CD8-positive, alpha-beta memory T cell (primary cell): ENCODE measurements at places on chromosomes 1 and 21. TPM values are rescaled to one million over a fixed set of nuclear protein-coding genes. Genes with fewer than 3 reads are reported as not detected.

The CD160 gene
- 24.6 TPM for total RNA-seq

The S100A7 gene
- total RNA-seq = not detected

DNA sequence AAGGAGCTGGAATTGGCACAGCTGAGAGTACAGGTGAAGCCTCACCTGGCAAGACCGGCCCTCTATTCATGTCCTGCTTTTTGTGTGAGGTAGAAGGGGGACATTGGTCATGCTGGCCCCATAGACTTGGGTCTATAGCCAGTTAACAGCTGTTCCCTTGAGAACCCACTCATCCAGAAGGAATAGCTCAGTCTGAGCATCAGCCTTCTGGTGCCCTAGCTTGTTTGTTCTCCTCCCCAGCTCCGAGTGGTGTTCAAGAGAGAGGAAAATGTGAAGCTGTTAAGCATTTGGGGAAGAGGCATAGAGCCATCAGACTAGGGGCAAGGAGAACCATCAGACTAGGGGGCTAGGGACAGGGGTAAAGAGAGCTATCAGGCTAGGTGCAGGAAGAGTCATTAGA, 290.9 kb downstream of the SIPA1L2 start:
- no peak for DNase-seq

The NBL1 gene
- 36.3 TPM for total RNA-seq

DNA sequence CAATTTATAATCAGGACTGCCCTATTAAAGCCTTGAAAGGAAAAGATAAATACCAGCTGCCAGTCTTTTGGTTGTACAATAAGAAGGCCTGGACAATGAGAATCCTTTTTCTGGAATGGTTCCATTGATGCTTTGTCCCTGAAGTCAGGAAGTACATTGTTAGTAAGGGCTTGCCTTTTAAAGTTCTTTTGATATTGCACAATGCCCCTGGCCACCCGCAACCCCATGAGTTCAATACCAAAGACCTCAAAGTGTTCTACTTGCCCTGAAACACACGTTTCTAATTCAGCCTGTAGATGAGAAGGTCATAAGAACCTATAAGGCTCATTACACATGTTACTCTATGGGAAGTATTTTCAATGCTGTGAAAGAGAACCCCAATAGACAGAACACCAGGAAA, 112.1 kb downstream of the OLFM3 start:
- no peak for DNase-seq

- DNase-seq = no peak
Measured at GRCh38 chr1:202250982-202251381, 57.4 kb downstream of the LGR6 start.

DNA sequence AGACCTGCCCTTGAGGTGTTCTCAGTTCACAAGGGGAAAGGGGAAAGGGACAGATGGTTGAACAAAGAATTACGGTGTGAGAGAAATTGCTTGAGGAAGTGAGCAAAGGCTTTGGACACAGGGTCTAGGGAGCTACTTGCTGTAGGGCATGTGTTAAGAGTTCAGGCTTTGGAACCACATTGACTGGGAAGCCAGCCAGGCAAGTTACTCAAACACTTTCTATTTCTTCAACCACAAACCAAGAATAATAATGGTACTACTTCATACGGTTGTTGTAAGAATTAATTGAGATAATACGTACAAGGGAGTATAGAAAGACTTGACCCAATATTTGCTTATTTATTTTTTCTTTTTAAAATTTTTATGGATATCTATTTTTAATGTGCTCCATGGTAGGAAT, 26.6 kb downstream of the AK4 start:
- no peak for DNase-seq

DNA sequence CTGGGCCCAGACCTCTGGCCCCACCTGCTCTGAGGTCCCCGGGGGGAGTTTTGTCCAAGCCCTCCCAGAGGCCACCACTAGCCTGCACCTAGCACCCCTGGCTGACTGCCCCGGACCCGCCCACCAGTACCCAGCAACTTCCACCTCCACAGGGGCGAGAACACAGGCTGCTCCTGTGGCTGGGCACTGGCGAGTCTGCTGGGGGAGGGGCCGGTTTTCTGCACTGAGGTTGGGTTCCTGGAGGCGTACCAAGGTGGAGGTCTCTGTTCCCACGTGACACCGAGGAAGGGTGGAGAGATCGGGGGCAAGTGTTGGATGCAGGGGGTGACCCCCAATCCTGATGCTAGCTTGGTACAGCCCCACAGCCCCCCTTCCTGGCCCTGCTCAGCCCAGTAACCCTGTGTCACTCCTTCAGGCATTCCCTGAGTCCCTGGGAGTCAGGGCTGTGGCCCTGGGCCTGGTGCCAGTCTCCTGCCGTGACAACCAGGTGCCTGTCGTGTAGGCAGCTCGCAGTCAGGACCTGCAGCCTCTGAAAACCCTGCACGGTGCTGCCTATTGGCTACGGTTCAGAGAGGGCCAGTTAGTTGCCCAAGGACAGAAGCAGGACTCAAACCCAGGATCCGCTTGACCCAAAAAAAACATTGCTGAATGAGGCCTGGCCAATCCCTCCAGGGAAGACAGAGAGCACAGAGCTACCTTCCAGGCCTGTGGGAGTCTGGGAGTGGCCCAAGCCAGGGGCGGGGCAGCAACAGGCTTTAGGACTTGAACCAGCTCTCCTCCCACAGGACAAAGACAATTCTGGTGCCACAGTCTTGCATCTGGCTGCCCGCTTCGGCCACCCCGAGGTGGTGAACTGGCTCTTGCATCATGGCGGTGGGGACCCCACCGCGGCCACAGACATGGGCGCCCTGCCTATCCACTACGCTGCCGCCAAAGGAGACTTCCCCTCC, 3.1 kb downstream of the ESPN start:
- no peak for DNase-seq

DNA sequence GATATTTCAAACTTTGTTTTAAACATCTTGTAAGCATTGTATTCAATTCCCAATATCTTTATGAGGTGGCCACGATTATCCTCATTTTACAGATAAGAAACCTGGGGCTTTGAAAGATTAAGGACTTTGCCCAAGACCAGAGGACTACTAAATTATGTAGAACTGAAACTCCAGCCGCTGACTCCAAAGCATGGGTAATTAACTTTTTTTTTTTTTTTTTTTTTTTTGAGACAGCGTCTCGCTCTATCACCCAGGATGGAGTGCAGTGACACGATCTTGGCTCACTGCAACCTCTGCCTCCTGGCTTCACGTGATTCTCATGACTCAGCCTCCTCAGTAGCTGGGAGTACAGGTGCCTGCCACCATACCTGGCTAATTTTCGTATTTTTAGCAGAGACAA, 68.7 kb downstream of the ALG14 start:
- DNase-seq = no peak

The TENT5C gene
- 4.1 TPM for total RNA-seq

DNA sequence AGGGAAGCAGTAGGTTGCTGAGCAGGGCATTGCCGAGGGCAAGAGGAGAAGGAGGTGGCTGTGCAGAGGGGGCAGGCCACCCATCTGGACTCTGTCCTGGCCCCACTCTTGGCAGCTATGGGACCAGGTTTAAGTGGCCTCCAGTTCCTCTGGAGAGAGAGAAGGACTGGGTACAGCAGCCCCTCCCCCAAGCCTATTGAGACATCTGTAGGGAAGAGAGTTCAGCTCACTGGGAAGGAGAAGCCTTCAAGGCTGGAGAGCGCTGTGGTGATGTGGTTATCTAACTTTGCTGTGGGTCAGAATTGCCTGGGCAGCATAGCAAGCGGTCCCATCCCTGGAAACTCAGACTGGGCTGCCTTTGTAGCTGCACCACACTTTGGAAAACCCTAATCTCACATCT, 93.9 kb downstream of the KCNJ15 start:
- DNase-seq = no peak

GRCh38 chr1:180219776-180220175, 10.3 kb upstream of the LHX4 start:
- DNase-seq = no peak

The LEPROT gene
- total RNA-seq = 21.6 TPM

GRCh38 chr1:35112668-35113067, 33.5 kb downstream of the ZMYM1 start:
- no peak for DNase-seq

The RGS18 gene
- total RNA-seq = 0.15 TPM

DNA sequence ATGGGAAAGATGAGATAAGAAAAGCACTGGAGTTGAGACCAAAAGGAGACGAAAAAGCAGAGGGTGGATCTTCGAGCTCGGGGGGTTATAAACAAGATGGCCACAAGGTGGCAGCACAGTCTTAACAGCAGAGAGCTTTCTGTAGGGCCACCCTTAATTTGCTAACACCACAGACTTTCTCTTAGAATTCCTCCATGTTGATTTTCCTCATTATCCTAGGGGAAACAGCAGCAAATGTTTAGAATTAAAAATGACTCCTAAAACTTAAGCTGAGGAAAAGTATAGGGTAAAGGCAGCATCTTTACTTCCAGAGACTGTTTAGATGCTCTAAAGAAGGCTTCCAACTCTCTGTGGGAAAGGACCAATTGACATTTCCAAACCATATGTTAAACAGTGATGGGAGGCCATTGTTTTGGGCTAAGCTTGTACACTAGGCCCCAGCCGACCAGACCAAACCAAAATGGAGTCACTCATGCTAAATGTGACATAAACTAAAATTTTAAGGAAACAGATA, 2.5 kb upstream of the APOBEC4 start:
- peak; percentile 65 for DNase-seq

The RGL1 gene
- total RNA-seq = 3.3 TPM

DNA sequence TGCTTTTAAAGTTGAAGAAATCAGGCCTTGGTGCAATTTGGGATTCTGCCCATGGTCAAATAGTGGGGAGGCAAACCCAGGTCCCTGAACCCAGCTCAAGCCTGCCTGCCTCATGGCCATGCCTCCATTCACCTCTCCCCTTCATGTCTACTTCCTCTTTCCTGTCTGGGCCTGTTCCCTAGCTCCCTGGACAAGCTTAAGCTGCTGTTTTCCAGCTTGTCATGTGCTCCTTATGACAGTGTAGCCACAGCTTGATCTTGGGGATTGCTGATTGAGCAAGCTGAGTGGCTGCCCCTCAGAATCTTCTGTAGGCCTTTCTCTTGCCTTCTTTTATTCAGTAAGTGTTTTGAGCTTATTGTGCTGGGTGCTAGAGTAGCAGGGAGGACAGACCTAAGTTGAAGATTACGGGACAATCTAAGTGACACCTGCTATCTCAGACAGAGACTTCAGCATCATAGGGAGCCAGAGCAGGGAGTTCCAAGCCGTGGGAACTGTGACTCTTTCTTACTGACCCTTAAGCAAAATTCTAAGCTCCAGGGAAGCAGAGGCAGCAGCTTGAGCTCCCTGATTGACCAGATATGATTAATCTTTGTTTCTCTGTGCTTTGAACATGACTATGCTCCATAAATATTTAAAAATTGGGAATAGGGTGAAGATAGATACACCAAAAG, 520 bp upstream of the MR1 start:
- no peak for DNase-seq

The ZSWIM5 gene
- total RNA-seq = 1.4 TPM

DNA sequence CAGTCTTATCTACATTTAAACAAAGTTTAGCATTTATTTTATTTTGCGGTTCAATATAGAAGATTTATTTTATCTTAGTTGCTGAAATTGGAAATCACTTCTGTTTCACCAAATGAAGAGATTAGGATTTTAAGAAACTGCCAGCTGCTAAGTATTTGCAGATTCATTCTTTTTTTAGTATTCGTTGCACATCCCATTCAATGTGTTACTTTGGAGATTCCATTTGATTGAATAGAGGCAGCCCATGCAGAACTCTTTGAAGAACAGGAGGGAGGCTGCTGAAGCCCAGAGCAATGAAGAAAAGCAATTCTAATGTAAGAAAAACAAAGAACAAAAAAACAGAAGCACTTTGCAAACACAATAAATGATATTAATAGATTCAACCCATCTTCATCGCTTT, 38.6 kb upstream of the IL12RB2 start:
- no peak for DNase-seq

The COX20 gene
- 36.2 TPM for total RNA-seq

DNA sequence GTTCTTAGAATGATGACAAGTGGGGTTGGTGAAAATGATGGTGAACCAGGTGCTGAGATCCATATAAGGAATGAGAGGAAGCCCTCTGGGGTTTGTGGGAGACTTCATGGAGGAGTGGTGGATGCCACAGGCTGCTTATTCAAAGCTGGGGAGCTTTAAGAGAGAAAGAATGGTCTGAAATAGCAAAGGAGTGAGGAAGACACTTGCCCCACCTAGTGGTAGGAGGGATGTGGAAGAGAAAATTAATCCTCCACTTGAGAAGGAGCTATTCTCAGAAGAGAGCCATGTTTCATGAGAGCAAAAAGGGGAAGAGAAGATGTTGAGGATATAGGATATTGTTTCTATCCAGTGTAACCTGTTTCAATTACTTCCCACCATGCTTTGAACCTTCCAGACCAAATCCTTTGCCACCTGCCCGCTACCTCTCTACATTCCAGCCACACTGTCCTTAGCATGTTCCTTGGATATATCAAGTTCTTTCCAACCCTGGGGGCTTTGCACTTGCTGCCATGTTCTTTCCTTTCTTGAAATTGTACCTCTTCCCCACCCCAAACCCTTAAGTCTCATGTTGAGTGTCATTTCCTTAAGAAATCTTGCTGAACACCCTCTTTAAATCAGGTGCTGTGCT, 19.6 kb upstream of the ZNF648 start:
- DNase-seq = no peak

- no peak for DNase-seq
Measured at GRCh38 chr1:48109390-48110013, 112.3 kb upstream of the TRABD2B start.

- DNase-seq = peak; percentile 63
Measured at GRCh38 chr1:923131-923990, at the start of gene SAMD11. Gene SAMD11 (plus strand): TSS chr1:923923. CDS start chr1:924432, 509 bp downstream.

GRCh38 chr1:239826736-239827135, 264.9 kb upstream of the FMN2 start:
- DNase-seq = no peak

DNA sequence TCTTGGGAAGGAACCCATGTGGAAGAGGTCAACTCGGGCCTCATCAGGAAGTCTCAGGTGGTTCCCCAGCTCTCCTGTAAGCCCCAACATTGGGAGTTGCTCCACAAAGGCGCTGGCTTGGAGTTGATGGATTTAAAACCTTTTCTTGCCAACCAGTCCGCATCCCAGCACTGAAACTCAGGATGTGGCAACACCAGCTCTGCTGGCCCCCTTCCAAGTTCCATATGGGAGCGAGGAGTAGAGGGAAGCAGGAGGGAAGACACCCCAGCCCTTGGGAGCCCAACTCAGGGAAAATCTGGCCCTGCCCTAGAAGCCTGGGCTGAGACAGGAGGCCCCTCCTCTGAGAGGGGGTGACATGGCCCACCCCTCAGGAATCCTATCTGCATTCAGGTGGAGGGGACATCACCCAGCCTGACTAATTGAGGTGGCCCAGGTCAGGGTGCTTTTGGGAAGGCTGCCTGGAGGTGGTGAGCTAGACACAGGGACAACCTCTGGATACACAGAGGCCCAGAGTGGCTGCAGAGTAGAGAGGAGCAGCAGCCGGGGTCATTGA, 33.1 kb upstream of the DMBX1 start:
- no peak for DNase-seq
